Stimulated activated CD4-positive, alpha-beta T cell treated with anti-CD3 and anti-CD28 coated beads, Interleukin-1b, Interleukin-23, amount 100 ng/mL, for 4 hours (primary cell): ENCODE measurements at places on chromosomes 12 and 14.

- no peak for DNase-seq
These were observed 114.2 kb upstream of the ARID2 start for GRCh38 chr12:45615268-45615667.

DNA sequence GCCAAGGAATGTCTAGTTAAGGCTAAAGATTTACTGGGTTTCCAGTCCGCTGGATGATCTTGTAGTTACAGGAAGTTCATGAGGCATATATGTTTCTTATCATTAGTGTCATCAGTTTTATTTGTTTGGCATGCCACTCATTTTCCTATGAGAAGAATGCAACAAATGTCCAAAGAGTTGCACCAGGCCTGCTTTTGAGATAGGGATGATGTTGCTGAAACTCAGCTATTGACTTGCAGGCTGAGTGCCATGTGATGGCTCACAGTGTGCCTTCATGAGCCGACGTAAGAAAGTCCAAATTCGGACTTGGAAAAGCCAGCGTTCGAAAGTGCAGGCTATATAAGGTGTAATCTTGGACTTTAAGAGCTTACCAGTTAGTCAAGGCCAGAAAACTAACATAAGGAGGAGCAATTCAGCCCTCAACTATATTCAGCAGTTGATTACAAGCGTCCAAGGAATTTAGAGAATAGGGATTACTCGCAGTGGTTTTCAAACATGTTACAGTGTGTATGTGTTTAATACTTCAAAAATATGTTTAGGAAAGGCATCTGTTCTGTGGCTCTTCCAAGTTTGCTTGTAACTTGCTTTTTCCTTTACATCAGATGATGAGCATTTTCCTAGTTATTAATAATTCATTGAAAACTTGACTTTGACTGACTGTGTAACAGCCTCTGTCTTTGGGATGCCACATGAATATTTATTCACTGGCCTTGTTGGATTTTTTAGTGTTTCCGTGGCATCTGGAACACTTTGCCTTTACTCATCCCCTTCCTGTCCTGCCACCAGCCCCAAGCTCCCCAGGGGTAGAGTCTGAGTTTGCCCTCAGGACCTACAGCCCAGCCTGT lies 101.3 kb downstream of the LGMN start:
- no peak for DNase-seq

GRCh38 chr12:67760586-67761275 lies 112.2 kb downstream of the DYRK2 start:
- DNase-seq, result no peak

DNA sequence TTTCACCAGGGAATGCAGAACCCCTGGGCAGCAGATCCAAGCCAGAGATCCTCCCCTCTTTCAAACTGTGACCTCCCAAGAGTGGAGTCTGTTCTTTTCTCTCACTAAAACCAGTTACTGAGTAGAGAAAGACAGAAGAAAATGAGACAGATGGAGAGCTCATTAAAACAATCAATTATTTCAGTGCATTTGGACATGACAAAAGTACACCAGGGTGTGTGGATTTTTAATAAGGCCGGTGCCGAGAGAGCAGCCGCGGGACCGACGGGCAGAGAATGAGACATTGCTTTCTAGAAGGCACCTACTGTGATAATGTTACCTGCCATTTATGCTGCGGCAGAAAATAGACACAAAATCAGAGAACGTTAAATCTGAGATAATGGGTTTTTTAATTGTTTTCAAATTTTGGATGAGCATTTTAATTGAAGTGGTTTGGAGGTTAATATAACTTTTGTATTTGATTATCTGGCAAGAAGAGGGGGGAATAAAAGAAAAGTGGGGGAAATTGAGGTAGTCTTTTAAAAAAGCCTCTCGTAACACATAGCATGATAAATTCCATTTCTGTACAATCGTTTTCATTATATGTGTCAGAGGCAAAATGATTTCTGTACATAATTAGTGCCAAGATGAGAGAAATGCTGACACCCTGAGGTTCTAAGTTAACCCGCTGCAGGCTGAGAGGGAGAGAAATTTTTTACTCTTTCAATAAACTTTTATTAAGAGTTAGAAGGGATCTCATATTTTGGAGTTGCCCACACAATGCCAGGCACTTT lies 70.8 kb downstream of the HSPB8 start:
- DNase-seq, result no peak

DNA sequence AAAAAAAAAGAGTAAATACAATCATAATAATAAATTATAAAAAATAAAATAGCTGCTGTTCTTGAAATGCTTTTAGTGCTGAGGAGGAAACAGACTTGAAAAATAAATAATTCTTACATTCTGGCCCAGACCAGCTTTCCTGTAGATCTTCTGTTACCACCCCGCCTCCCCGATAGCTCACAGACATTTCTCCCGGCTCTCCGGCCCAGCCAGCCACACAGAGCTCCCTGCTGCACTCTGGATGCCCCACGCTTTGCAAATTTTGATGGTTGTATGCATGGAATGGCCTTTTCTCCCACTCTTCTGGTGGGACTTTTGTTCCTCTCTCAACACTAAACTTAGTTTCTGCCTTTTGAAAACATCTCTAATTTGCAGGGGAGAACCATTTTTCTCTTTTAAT lies 249.3 kb downstream of the ATP23 start:
- DNase-seq, result no peak

DNA sequence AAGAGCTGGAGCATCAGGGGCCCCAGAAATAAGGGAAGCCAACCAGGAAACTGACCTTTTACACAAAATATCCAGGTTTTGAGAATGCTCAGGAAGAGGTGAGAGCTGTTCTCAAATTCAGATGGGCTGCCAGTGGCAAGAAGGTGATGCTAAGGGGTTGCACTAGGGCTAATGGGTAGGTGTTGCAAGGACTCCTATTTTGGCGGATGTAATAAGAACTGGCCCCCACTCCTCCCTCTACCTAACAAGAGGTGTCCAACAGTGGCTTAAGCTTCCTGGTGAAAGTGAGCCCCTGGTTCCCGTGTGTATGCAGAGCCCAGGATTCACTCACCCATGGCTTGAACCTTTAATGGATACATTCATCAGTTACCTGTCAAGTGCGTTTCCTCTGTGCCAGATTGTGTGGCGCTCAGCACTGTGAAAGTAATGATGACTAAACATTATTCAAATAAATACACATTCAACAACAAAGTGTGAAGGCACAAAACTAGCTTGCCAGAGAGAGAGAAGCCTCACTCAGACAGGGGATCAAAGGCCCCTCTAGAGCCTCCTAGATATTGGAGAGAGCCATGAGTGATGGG lies 705 bp upstream of the CHGA start:
- DNase-seq, result no peak

GRCh38 chr14:22296722-22297121 lies 292.3 kb downstream of the DAD1 start:
- no peak for DNase-seq

GRCh38 chr12:18443768-18444437 lies 182.6 kb downstream of the PIK3C2G start:
- no peak for DNase-seq

DNA sequence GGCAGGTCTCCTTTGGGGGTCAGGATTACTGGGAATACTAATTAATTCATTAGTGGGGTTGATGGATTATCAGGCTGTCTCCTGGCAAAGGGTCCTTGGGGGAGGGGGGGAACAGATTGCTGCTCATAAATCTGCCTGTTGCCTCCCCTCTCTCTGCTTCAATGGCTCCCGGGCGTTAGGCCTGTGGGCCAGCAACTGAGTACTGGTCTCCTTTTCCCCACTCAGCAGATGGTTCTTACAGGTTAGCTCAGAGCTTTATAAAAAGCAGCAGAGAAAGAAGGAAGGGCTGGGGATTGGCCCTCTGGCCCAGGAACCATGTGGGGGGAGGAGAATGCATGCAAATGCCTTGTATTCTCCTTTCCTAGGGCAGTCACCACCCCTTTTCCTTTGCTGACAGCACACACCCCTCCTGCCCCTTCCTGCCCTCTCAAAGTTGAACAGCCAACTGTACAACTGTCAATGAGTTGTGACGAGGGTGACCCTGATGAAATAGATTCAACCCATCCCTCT lies 2.3 kb upstream of the NEUROD4 start:
- DNase-seq, result no peak

- no peak for DNase-seq
These were observed 52.3 kb downstream of the PLEKHA5 start for GRCh38 chr12:19181666-19182426.
